ENCODE measurements at places on chromosomes 7 and 10.
A peak's percentile ranks its signal among the peaks of the same experiment; 100 is the strongest.

- DNase-seq: no peak
Observed at GRCh38 chr7:151438864-151439601, 908 bp downstream of the CRYGN start.

DNA sequence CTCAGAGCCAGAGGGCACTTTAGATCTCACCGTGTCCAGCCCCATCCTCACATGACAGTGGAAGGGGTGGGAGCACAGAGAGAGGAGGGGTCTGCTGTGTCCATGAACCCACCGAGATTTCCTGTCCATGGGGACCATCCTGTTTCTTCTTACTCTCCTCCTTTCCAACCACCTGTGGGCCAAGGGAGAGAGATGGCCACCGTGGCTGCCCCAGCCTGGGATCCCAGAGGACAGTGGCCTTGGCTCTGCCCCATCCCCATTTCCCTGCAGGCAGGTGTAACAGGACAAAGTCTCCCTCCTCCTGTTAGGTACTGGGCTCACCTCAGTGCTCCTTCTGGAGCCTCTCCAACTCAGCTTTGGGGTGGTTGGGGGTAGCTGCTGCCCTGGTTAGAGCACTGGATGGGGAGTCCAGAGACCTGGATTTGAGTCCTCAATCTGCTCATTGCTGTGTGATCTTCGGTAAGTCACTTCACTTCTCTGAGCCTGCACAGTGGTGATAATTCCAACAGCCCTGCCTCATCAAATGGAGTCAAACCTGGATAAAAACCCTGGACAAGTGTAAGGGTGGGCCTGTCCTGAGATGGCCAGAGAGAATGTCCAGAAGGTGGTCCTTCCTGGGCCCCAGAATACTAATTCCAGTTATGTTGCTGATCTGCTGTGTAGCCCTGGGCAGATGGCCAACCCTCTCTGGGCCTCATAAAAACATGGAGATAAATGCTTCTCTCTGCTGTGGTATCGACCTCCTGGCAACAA lies 17.8 kb upstream of the PCBD1 start:
- no peak for DNase-seq

DNA sequence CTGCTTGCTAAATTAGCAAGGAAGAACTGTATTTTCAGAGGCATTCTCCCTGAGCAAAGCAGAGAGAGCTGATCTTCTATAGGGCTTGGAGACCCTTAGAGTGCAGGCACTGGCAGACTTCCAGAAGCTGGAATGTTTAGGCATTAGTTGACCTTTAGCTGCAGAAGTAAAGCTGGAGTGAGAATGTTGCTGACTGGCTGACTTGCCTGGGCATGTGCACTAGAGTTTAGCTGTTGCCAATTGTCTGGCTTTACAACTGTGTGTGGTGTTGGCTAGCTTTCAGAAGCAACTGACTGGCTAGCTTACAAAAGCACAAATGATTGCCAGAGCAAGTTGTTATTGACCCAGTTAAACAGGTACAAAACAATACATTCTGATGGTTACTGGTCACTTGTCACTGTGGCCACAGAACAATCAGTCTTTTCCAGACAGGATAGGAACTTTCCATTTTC lies 25.1 kb downstream of the FAM13C start:
- no peak for DNase-seq

DNA sequence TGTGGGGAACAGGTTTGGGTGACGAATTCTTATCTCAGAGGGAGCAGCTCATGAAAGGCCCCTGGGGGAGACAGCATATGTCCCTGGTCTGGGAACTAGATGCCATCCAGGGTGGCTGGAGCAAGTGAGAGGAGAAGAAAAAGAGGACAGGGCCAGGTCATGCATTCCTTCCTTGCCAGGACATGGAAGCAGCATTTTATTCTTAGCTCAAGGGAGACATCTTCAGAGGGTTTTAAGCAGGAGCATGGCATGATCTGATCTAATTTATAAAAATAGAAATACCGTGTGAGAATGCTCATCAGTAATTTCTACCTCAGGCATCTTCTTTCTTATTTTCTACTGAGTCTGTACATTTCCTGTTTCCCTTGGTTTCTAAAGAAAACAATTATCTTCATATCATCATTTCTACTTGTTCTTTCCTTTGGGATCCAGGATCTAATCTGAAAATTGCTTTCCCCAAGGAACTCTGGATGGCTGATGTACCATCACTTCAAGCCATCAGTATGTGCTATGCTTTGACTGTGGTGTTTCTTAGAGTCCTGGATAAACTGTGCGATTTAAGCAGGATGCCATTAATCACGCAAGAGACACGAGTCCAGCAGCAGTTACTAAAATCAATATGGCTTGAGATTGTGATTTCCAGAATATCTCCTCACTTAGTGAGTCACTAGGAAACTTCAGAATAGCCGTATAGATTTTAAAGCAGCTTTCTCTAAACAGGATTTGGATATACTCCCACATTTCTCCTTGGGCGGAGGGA lies 386.2 kb downstream of the GALNT17 start:
- DNase-seq: no peak

GRCh38 chr10:77566236-77566635 lies 71.4 kb downstream of the KCNMA1 start:
- DNase-seq: no peak

DNA sequence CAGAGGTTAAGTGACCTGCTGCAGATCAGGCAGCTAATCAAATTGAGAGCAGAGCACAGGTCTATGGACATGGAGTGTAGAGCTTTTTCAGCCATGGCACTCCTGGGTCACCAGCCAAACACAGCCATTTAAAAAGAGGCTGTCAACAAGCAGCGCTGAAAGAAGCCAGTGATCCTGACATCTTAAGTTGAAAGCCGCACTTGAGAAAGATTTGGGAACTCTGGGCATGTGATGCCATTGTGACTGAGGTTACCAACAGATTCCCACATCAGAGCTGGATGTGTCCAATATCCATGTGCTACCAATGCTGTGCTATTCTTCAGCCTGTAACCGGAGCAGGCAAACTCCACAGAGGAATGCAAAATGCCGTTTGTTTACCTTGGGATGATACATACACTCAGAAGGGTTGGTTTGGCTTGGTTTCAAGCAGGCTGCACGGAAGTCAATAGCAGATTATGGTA lies 56.2 kb upstream of the ABLIM1 start:
- no peak for DNase-seq

DNA sequence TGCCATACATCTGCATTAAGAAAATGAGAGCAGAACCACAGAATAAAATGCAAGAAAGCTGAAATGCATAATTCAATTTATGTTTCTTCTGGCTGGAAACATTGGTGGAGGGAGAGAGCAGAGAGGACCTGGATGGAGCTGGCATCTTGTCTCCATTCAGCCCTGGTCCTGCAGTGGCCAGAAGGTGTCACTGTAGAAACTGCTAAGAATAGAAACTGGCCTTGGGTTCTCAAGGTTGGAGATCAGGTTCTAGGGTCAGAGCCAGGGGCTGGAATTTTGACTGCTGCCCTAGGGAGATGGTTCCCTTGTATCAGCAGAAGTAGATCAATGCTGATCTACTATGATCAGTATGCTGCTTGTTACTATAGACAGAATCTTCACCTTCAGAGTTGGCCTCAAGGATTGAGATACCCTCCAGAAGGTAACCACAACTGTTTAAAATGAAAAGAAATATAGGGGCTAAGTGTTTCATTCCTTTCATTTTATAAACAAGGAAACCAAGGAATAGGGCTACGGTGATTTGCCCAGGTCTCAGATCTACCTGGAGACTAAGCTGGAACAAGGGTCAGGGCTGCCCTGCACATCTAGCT lies 13.1 kb downstream of the TAS2R41 start:
- peak; percentile 54 for DNase-seq

- no peak for DNase-seq
Observed at GRCh38 chr10:21257919-21258318, 267.6 kb downstream of the SKIDA1 start.

GRCh38 chr7:83528925-83529423 lies 120.0 kb downstream of the SEMA3E start:
- DNase-seq: no peak

- DNase-seq: no peak
Observed at GRCh38 chr10:87670586-87670985, 10.9 kb downstream of the PAPSS2 start.

- DNase-seq: no peak
Observed at GRCh38 chr7:120588416-120588815, 269.5 kb downstream of the TSPAN12 start.
